ENCODE measurements at places on chromosomes 13 and 19.

DNA sequence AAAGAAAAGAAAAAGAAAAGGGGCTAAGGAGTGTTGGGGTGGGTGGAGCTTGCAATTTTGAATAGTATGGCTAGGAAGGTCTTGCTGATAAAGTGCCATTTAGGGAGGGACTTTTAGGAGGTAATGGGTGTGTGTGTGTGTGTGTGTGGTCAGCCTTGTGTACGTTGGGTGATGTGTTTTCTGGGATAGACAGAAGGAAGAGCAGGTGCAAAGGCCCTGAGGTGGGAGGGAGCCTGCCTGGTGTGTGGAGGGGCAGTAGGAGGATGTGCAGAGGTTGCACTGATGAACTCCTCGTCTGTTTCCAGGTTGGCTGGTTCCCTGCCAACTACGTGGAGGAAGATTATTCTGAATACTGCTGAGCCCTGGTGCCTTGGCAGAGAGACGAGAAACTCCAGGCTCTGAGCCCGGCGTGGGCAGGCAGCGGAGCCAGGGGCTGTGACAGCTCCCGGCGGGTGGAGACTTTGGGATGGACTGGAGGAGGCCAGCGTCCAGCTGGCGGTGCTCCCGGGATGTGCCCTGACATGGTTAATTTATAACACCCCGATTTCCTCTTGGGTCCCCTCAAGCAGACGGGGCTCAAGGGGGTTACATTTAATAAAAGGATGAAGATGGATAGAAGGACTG is 30.5 kb upstream of the ADGRE1 start:
- DNase-seq, result no peak

GRCh38 chr13:78376033-78376432 is 227.3 kb downstream of the POU4F1 start:
- no peak for DNase-seq

DNA sequence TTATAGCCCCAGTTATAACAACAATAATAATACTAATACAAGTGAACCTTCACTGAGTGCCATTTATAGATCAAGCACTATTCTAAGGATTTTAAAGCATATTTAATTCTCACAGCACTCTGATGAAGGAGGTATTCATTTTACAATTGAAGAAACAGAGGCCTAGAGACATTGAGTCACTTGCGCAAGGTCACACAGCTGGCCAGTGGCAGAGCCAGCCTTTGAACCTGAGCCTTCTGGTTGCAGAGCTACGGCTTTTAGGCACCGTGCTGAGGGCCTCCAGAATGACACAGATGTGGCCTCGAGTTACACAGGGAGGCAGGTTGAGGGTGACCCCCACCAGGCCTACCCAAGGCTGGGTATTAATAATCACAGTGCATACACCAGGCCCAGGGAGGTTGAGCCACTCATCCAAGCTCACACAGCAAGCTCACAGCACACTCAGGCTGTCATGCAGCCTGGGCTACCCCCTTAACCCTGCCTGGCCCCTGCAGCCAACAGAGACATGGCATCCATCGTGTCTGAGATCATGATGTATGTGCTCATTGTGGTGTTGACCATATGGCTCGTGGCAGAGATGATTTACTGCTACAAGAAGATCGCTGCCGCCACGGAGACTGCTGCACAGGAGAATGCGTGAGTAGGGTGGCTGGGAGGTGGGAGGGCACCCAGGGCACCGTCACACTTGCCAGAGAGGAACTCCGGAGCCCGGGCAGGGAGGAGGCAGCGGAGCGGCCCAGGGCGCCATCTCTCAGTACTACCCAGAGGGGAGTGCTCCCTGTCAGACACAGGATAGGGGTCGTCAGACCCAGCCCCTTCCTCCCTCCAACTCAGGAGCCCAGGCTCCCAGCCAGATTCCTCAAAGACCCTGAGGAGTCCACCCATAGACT is 2.7 kb upstream of the HPN start:
- DNase-seq, result no peak

- no peak for DNase-seq
Observed at GRCh38 chr19:42762789-42763188, 2.7 kb downstream of the PSG8 start.

DNA sequence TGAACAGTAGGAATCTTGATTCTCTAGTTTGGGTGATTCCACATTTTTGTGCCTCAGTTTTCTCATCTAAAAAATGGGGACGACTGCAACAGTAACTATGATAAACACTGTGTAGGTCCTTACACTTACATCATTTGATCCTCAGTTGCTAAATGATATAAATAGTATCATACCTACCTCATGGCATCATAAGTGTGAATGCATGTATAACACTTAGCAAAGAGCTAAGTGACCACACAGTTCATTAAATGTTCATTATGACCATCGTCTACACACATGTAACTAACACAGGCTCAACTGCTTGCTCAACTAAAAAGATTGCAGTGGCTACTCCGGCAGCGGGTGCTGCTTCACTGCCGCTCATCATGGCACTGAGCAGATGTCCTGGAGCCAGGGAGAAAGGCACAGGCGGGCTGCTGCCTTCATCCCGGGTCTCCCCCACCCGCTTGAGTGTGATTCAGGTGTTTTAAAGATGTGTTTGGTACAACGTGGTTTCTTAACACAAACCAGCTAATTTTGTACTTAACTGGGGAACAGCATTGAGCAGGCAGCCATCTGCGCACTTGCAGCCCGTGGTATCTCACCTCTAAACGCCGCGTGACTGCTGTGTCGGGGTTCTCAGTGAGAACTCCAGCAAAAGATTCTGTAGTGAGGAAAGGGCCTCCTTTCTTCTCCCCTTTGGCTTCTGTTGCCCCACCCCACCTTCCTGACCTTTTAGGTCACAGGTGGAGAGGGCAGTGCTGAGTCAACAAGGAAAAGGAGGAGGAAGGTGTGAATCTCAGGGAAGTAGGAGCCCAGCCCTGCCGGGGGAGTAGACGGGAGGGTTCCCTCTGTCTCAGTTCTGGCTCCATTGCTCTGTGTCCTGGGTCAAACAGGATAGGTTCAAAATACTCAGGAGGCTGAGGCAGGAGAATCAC is 11.7 kb upstream of the ACTN4 start:
- no peak for DNase-seq

DNA sequence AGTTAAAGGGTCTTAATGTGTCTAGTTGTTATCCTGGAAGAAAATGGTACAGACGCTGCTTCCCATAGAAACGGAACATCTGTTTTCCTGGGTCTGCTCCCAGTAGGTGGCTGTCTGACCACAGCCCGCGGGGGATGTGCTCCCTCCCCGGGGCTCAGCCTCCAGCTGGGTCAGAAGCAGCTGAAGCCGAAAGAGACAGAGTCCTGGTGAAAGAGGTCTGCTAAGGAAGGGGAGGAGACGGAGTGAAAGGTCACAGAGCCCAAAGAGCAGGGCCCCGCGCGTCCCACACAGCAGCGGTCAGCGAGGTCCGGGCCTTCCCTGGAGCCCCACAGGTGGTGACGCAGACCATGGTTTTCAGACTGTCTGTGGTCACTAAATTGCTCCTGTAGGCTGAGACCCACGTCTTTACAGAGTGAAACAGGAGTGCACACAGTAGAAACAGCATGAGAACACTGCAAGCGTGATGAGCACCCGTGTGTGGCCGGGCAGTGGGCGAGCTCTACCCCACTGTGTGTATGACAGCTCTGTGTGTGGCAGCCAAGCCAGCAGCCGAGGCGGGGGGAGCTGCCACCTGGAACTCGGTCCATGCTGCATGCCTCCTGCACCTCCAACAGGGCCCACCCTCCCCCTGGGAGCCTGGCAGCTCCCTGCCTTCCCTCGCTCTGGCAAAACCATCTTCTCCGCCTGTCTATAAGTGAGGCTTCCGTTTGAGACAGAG is 52.0 kb upstream of the C13orf46 start:
- no peak for DNase-seq

GRCh38 chr13:53200498-53201453 is 172.2 kb downstream of the OLFM4 start:
- no peak for DNase-seq

GRCh38 chr19:16326401-16327168 is 2.0 kb downstream of the KLF2 start:
- no peak for DNase-seq

DNA sequence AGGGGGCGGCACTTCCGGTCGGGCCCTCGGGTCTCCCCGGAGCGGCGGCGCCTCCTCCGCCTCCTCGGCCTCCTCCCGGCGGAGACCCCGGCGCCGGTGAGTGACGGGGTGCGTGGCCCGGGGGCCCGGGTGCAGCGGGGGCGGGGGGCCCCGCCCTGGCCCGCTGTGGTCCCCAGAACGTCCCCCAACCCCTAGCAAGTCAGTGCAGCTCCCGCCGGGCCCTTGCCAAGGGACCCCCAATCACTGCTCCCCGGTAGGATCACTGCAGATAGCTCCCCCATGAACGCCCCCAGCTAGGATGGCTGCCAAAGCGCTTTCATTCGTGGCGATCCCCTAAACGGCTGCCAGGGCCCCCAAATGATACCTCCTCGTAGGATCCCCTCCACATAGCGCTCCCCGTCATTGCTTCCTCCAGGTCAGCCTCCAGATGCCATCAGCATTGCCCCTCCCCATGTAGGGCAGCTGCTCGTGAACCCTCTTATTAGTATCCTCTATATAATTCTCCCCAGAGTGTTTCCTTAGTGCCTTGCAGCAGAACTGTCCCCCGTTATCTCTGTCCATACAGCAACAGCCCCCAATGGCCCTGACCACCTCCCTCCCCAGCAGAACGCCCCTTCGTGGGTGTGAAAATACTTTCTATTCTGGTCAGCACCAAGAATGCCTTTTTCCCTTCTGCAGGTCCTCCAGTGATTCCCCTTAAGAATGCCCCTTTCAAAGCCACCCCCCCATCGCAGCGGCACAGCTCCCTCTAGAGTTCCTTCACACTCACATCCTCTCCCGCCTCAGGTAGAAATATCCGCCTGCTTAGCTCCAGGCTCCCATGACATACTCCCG is at the start of gene ZNF865:
Gene ZNF865 (plus strand): TSS at position 11 of the 834 bp plus-strand sequence. CDS start 7,972 bp downstream, outside the sequence.
- peak; percentile 46 for DNase-seq

DNA sequence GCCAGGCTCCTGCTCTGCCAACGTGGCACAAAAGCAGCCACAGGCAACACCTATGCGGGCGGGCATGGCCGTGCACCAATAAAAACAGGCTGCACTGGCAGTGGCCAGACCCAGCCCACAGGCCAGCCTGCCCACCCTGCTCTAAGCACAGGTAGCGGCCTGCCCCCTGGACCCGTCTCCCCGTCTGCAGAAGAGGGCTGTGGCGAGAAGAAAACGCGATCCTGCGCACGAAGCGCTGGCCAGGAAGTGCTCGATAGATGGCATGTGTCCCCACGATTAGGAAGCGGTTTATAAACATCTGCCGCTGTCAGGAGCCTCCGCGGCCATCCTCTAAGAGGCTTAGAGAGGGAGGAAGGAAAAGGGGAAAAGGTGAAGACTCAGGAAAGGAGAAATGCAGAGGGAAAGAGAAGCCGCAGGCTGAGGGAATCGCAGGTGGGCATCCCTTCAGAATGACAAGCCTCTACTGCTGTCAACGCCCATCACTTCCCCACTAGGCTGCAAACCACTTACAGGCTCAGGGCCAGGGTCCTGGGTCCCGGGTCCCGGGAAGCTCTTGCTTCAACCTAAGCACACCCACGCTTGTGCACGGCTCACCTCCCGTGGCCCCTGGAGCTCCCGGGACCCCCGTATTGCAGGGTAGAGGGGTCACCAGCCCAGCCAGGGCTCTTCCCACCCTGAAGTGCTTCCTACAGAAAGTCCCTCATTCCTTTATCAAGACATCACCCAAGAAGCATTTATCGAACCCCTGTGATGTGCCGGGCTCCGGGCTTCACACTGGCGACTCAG is 10.5 kb downstream of the MLLT1 start:
- no peak for DNase-seq

- peak; percentile 30 for DNase-seq
Observed at GRCh38 chr19:4861147-4861546, 6.3 kb downstream of the PLIN3 start.

DNA sequence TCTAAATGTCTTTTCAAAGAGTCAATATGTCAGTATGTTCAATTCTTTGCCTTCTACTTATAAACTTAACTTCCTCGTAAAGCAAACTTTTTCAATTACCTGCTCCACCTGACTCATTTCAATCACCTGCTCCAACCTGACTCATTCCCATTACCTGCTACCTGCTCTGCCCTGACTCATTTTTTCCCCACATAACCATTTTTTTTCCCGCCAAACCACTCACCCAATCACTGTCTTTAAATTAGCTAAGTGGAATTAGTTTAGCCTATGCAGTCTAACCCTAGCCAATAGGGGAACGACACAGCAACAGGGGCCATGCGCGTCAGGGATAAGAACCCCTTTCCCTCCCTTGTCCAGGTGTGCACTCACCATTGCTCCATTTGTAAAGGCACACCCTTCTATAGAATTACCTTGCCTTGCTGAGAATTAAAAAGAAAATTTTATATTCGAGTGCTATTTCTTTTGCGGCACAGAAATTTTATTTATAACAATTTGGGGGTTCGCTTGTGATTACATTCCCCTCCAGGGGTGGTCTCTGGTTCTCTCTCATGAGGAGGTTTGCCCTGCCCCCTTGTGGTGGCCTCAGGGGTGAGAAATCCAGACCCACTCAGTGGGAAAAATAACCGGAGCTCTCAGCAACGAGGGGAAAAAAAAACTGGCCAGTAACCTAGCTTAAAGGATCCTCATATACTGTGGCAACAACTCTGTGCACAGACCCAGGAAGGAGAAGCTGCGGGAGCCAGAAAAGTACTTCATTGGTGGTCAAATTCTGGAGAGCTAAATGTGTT is 193.1 kb downstream of the ZNF486 start:
- no peak for DNase-seq

DNA sequence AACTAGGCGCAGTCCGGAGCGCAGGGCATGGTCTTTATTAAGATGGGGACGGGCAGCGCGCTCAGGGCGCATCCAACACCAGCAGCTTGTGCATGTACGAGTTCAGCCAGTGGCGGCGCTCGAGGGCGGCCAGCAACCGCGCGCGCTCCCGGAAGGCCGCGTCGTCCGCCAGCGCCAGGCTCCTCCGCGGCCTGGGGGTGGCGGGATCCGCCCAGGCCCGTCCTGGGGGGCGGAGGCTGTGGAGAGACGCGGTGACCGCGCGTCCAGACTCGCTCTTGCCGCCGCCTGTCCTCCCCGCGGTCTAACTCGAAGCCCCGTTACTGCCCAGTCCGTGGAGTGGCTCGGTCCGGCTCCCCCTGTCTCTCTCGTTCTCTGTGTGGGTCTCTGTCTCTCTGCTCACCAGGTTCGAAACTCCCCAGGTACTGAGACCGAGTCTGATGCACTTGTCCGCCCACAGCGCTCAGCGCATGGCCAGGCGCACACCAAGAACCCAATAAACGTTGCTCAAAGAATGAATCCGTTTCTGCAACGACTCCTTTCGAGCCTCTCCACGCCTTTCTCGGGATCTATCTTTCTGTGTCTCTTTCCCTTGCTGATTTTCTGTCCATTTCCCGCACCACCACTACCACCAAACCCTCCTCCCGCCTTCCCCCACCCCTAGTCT is 702 bp downstream of the PTH2 start:
- DNase-seq, result no peak
